ENCODE measurements at places on chromosomes 6 and 20.

GRCh38 chr20:61801857-61802442 lies 263.7 kb downstream of the TAF4 start:
- no peak for DNase-seq

GRCh38 chr6:6193221-6193745 lies 127.2 kb downstream of the F13A1 start:
- no peak for DNase-seq

GRCh38 chr6:155693573-155694418 lies 238.2 kb upstream of the NOX3 start:
- DNase-seq: peak; percentile 44

- DNase-seq: peak; percentile 46
Measured at GRCh38 chr6:7998103-7998725, 66.0 kb downstream of the BLOC1S5 start.

DNA sequence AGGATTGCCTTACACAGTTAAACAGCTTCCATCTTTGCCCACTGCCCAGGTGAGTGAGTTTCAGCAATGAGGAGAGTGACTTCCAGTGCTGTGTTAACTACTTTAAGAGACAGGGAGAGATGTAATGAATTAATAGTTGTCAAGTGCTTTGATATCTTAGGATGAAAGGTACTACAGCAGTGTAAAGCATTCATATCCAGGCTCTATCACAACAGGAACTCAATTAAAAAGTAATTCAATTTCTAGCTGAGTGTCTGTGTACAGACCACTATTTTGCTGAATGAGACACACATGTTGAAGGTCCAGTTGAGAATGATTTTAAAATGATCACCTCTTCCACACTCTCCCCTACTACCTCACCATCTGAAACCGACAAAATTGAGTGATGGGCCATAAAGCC lies 70.7 kb upstream of the BEND3 start:
- DNase-seq: no peak

Measured in lung (tissue), 17 donors.